ENCODE measurements at places on chromosomes 6 and 20.

GRCh38 chr6:150925976-150926375 lies 60.5 kb downstream of the MTHFD1L start:
- no peak for DNase-seq

DNA sequence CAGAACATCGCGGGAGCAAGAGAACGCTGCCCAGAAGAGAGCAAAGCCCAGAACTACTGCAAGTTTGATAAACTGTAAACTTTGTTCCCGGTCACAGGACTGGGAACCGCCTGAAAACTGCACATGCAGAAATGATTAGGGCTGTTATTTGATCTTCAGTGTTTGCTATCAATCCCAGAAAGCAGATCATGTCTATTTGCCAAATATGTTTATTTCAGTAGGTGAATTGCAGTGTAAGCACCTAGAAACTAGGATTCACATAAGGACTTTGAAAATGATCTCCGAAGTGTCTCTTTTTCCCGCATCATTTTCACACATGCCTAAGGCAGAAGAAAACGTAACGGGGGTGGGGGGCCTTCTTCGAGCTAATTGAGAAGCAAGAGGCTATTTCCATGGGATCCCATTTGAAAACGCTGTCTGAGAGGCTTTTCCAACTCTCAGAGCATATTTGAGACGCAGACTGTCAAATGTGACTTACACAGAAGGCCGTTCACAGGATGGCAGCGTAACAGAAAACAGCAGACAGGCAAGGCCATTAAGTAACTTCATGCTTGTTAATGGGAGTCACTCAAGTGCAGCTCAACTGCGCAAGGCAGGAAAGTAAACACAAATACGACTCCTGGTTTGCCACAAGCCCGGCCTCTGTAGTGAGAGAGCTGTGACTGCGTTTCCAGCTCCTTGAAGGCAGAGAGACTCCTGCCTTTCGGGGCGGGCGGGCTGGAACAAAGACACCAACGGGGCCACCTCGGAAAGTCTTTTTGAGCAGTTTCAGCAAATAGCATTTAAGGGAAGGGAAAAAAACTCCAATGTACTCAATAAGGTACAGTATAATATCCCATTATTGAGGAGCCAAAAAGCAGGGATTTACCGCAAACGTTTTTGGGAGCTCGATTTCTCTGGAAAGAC lies 144.7 kb upstream of the ZNF217 start:
- no peak for DNase-seq

- DNase-seq = no peak
These were observed 28.4 kb upstream of the BTN3A2 start for GRCh38 chr6:26336355-26337198.

DNA sequence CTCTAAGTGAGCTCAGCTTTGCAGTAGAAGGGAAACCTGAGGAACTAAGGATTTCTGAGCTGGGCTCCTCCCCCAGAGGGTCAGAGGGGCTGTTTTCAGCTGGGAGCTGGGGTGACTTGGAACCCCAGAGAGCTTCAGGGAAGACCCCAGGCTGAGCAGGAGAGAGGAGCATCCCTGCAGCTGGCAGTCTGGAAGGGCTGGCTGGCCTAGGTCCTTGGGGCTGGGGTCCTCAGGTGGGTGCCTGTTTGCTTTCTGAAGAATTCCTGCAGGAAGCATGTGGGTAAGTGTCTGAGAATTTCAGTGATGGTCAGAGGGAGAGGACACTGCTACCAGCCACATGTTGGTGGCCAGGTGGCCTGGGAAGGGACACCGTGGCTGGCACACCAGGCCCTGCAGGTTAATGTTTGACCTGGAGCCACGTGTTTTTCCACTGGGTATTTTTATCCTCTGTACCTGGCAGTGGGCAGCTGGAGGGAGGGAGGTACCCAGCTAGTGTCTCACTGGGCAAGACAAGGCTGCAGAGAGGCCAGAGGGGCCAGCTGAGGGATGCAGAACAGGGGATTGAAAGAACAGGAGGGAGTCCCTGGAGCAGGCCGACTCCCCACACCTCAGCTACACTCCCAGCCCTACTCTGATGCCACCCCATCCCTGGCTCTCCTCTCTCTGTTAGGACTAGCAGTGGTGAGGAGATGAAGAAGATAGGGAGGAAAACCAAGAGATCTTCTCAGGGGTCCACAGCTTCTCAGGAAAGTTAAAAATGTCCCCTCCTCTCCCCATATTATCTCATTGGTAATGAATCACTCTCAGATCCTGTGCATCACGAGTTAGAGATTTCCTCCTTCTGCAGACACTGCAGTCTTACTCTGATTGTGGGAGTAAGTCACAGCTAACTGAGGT lies 143.6 kb downstream of the VEGFA start:
- DNase-seq = no peak

DNA sequence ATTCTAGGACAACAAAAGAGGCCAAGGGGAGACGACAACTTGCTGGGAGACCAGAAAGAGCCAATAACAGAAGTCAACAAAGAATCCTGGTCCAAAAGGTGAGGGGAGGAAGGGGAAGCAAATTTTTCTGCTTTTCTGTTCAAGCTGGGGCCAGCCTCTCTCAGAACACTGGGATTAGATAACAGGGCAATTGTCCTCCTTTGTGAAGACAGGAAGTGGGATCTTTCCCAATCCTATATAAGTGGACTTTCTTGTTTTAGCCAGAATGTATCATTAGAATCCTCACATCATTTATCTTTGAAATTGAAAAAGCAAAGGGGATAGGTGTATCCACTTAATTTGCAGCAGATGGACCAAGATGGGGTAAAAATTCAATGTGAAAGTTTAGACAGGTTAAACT lies 101.2 kb upstream of the COL21A1 start:
- DNase-seq = no peak

All from activated CD8-positive, alpha-beta memory T cell treated with anti-CD3 and anti-CD28 coated beads for 4 hours (primary cell).